ENCODE measurements at places on chromosomes 6 and 20. TPM values are rescaled to one million over a fixed set of nuclear protein-coding genes. Genes with fewer than 3 reads are reported as not detected.

DCDC2 gene
- total RNA-seq = not detected

TRMT11 gene
- total RNA-seq = 29.2 TPM

CALHM4 gene
- not detected for total RNA-seq

ASF1A gene
- total RNA-seq = 40.2 TPM

SLC17A9 gene
- 6.8 TPM for total RNA-seq

SRMS gene
- total RNA-seq = not detected

APCDD1L gene
- not detected for total RNA-seq

PI16 gene
- total RNA-seq = not detected

DNA sequence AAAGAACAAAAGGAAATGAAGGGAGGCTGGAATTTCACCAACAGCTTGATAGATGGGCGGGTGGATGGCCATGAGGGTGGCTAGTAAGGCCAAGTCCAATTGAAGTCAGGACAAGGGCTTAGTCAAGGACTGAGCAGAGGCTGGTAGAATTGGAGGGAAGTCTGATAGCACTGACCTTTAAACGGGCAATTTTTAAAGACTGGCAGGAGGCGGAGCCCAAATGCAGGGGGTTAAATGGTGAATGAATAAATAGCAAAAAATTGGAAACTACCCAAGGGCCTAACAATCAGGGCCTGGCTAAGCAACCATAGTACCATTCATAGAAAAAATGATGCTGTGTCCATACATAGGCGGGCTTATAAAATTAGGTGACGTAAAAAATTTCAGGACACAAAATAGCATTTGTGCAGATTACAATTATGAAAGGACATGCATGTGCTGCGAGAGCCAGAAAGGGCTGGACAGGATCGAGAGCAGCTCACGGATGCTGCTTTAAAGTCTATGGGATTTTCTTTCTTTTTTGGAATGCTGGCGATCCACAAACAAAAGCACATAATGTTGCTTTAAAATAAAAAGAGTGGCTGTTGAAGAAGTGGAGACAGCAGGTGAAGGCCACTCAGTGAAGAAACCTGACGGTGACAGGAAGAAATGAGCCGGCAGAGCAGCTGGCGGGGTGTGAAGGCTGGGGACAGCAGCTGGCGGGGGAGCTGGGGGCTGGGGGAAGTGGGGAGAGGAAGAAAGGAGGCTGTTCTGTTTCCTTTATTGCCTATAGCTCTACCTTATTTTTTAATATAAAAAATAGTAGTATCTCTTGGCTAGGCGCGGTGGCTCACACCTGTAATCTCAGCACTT, 42.8 kb upstream of the TAF8 start:
- peak; percentile 36 for DNase-seq

- no peak for DNase-seq
Observed at GRCh38 chr6:110083875-110084585, 95.4 kb downstream of the WASF1 start.

- no peak for DNase-seq
Observed at GRCh38 chr6:133948472-133948871, 4.6 kb upstream of the TBPL1 start.

DNA sequence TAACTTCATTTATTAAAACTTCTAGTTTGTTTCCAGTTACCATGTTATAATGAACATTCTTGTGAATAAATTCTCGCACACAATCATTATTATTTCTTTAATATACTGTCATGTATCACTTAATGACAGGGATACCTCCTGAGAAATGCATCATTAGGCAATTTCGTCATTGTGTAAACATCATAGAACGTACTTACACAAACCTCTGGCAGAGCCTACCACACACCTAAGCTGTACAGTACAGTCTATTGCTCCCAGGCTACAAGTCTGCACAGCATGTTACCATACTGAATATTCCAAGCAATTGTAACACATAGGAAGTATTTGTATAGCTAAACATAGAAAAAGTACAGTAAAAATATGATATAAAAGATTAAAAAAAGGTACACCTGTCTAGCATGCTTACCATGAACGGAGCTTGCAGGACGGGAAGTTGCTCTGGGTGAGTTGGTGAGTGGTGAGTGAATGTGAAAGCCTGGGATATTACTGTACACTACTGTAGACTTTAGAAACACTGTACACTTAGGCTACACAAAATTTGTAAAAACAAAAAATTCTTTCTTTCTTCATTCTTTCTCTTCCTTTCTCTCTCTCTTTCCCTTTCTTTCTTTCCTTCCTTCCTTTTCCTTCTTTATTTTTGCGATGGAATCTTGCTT, 268.2 kb upstream of the SOX4 start:
- DNase-seq = no peak

DNA sequence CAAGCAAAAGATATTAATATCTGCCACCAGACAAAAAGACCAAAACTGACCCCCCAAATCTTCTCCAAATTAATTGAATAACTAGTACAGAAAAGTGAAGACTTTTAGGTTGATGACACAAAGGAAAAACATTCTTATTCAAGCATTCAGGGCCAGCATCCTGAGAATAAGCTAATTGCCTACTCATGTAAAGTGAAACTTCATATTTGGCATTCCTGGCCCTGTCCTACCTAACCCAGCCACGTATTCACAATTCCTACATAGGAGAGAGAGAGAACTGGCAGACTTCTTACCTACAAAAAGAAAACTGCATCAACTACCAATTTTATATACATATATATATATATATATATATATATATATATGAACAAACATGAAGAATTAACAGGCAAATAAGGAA, 4.9 kb upstream of the ASCC3 start:
- no peak for DNase-seq

GRCh38 chr6:100464162-100464851, 414 bp downstream of the SIM1 start:
- DNase-seq = no peak

GRCh38 chr6:92906385-92906784, 513.0 kb downstream of the EPHA7 start:
- no peak for DNase-seq

GRCh38 chr6:36120979-36121786, 9.1 kb upstream of the MAPK13 start:
- peak; percentile 43 for DNase-seq

DNA sequence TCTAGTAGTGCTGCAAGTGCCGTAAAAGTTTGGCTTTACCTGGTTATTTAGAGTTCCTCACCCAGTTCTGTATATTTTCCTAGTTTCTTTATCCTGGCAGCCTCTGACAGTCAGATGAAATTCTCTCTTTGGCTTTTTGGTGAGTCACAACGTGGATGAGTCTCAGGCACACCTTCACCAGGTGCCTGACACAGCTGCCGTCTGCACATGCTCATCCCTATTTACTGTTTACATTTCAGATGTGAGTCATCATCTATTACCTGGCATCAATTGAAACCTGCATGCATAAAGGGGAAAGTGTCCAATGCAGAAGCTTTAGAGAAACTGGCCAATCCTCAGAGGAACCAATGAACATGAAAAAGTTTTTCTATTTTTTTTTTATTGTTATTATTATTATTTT, 33.3 kb upstream of the ADGRF4 start:
- DNase-seq = no peak

- DNase-seq = no peak
Observed at GRCh38 chr20:10848810-10849370, 175.1 kb upstream of the JAG1 start.

GRCh38 chr6:9799582-9799981, 615.3 kb downstream of the TFAP2A start:
- no peak for DNase-seq

- no peak for DNase-seq
Observed at GRCh38 chr20:45994761-45995493, 13.8 kb upstream of the MMP9 start.

- no peak for DNase-seq
Observed at GRCh38 chr6:21438237-21438985, 155.1 kb upstream of the SOX4 start.

Measured in activated T-cell treated with anti-CD3 and anti-CD28 coated beads, Interleukin-2, amount 50 U/mL, for 4 hours (primary cell).